ENCODE measurements at places on chromosomes 12 and 14.

DNA sequence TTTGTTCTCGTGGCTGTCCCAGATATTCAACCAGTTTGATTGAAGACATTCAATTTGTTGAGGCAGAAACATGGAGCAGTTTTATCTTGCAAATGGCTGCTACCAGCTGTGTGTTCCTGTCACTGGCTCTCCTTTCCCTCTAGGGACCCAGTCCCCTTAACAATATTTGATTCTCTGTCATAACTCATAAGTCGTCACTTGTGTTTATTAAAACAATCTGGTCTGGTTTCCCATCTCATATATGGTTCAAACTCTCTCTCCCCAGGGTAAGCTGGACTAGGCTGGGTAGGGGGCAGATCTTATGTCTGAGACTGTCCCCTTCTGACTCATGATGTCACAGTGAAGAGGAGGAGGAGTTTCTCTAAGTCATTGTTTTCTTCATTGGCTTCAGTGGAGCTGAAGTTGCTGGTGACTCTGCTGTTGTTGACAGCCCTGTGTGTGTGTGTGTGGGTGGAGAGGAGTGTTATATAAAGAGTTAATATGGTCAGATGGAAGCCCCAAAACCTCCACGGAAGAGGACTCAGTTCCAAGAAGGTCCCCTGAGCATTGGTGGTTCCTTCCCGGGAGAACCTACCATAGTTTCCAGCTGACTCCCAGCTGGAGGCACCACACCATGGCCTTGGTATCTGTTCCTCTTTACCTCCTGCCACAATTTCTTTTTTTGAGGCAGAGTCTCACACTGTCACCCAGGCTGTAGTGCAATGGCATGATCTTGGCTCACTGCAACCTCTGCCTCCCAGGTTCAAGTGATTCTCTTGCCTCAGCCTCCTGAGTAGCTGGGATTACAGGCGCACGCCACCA lies 16.1 kb upstream of the GNG2 start:
- DNase-seq: no peak

DNA sequence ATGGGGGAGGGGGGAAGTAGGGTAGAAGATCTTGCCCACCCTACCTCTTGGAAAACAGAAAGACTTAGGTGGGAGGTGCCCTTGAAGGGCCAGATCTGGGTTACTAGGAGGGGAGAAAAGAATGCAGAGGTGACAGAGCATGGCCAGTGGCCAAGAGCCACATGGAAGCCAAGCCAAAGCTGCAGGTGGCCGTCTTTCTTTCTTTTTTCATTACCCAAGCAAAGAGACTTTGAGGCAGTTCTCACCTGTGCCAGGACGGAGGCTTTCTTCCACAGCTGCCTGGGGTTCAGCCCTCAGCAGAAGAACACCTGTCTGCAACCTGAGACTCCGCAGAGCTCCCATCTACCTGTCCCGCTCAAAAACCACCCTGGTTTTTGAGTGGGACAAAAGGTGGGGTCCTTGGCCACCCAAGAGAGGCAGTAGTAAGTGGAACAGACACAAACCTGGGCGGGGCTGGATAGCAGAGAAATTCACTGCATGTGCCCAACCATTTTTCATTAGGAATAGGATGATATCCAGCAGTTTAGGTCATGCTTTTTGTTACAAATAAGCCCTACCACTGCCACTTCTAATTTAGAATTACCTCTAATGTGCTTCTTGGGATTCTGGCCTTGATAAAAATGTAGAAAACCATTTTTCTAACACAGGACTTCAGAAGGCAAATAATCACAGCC lies 116.5 kb downstream of the DYRK2 start:
- no peak for DNase-seq

- no peak for DNase-seq
These were observed 45.8 kb downstream of the CRADD start for GRCh38 chr12:93722835-93723567.

DNA sequence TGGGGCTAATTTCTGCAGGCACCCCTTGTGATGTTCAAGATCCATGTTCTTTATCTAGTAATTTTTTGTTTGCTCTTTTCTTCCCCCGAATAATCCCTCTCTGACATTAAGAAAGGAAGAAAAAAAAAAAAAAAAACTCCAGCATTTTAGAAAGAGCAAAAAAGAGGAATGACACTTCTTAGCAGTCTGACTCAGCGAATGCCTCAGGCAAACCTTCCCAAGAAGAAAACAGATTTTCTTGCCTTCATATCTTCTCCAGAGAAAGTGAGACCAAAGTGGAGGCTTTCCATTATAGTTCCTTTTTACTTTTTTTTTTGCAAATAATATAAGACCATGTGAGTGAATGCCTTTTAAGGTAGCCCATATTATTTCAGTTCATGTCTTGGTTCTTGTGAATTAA lies 479.0 kb upstream of the SYT1 start:
- no peak for DNase-seq

DNA sequence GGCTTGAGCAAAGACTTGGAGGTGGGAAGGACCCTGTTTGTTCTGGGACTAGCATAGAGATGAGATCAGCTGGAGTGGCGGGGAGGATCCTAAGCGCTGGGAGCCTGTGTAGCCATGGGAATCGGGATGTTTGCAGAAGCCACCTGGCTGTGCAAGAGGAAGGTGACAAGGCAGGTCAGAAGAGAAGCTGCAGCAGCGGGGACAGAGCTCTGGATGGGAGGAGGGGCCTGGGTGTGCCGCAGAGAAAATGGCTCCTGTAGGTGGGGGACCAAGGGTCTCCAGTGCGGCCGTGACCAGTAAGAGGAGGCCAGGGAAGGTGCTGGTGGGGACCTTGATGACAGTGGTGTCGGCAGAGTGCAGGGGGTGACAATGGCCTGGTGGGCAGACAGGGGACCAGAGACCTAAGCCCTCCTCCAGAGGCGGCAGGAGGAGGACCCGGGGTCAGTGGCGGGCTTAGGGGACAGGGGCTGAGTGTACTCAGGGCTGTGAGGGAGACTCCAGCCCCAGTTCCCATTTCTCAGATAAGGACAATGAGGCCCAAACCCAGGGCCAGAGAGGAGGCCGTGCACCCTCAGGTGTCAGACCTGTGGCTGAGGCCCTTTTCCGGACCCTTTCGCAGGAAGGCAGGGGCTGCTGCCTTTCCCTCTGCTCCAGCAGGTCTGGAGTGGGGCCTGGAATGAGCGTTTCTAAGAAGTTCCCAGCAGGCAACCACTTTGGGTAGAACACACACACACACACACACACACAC lies 206.6 kb upstream of the RTL1 start:
- no peak for DNase-seq

GRCh38 chr12:18071336-18071735 lies 18.7 kb downstream of the RERGL start:
- no peak for DNase-seq

DNA sequence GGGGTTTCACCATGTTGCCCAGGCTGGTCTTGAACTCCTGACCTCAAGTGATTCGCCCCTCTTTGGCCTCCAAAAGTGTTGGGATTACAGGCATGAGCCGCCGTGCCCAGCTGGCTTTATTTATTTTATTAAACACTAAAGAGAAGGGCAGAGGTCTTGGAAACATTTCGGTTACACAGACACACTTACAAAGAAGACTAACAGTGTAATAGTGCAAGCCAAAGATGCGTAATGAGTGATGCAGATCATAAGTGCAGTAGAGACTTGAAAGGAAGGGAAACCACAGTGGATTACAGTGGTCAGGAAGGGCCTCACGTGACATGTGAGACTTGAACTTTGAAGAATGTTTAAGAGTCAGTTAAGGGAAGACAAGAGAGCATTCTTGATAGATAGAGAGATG lies 33.9 kb upstream of the CDK17 start:
- peak; percentile 38 for DNase-seq

- no peak for DNase-seq
These were observed 200.8 kb upstream of the KRR1 start for GRCh38 chr12:75712223-75712622.

DNA sequence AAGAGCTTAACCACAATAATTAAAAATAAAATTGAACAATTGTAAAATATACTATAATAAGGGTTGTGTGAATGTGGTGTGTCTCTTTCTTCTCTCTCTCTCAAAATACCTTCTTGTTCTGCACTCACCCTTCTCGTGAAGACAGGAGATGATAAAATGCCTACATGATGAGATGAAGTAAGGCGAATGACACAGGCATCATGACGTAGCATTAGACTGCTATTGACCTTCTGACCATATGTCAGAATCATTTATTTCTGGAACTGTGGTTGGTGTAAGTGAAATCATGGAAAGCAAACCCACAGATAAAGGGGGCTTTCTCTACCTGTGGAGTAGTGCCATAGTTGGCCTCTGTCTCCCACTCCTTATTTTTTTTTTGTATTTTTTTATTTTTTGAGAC lies 37.8 kb upstream of the NUAK1 start:
- DNase-seq: no peak

DNA sequence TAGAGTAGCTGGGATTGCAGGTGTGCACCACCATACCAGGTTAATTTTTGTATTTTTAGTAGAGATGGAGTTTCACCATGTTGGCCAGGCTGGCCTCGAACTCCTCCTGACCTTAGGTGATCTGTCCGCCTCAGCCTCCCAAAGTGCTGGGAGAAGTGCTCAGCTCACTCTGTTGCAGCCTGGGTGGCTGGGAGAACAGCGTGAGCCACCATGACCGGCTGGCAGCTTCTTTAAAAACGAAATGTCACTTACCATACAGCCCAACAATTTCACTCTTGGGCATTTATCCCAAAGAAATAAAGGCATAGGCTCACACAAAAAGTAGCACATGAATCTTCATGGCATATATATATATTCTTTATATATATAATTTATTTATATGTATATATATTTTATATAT lies 4.7 kb upstream of the CFAP73 start:
- DNase-seq: no peak

All from stimulated activated CD4-positive, alpha-beta T cell treated with anti-CD3 and anti-CD28 coated beads, Interleukin-4, amount 100 ng/mL, for 1 hour (primary cell).